Activated CD4-positive, alpha-beta memory T cell treated with anti-CD3 and anti-CD28 coated beads, Interleukin-2, amount 10 ng/mL, durations not matched to agents 7 days and 5 days (primary cell): ENCODE measurements at places on chromosomes 2 and 18. TPM values are rescaled to one million over a fixed set of nuclear protein-coding genes. Genes with fewer than 3 reads are reported as not detected.

DNA sequence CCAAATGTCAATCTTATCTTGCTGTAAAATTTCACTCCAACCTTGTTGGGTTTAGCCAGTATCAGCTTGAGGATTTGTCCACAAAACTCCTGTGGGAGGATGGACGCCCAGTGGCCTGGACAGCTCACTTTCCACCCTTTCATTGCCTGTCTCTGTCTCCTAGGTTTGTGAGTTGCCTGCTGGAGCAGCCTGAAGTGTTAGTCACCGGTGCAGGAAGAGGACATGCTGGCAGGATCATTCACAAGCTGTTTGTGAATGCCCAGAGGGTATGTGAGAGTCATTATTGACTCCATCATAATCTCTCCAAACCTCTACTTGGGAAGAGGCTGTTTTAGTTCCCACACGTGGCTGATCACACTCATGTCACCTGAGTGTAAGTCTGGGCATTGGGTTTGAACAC lies 112.3 kb downstream of the RAB3GAP1 start:
- H3K4me1 ChIP-seq, result peaks cover 13% of the 10 kb centered on the region
- no peak overlapping the region for H3K27ac ChIP-seq
- H3K27me3 ChIP-seq, result no peaks in the 10 kb centered on the region
- no peak overlapping the region for H3K4me3 ChIP-seq
- H3K36me3 ChIP-seq, result peaks cover 38% of the 10 kb centered on the region
- no peak for DNase-seq

- no peaks in the 10 kb centered on the region for H3K4me1 ChIP-seq
- no peak for DNase-seq
- H3K27ac ChIP-seq, result no peak overlapping the region
- no peaks in the 10 kb centered on the region for H3K36me3 ChIP-seq
- H3K4me3 ChIP-seq, result no peak overlapping the region
Measured at GRCh38 chr2:231228223-231228622, 29.8 kb downstream of the ARMC9 start.

DNA sequence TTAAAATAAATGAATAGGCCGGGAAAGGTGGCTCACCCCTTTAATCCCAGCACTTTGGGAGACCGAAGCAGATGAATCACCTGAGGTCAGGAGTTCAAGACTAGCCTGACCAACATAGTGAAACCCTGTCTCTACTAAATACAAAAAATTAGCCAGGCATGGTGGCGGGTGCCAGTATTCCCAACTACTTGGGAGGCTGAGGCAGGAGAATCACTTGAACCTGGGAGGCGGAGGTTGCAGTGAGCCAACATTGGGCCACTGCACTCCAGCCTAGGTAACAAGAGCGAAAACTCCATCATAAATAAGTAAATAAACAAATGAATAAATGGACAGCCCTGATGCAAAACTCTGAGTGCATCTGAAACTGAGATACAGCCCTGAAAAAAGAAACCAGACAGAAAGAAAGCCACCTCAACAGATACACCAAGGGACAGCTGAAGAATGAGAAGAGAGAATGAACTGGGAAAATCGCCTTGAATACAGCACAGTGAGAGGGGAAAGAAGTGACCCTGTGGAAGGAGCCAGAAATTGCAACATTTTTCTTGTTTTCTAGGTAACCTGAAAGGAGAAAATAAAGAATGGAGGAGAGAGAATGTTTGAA lies 64.4 kb downstream of the TRABD2A start:
- DNase-seq, result no peak
- peaks cover 23% of the 10 kb centered on the region for H3K4me1 ChIP-seq
- H3K27me3 ChIP-seq, result no peaks in the 10 kb centered on the region
- H3K27ac ChIP-seq, result no peak overlapping the region

The COBLL1 gene
- not detected for total RNA-seq

The SULT1C2 gene
- total RNA-seq, result not detected

The NAT8 gene
- not detected for total RNA-seq

The LMAN2L gene
- total RNA-seq, result 12.2 TPM
